Aorta (tissue), 5 donors: ENCODE measurements at places on chromosomes 13 and 19. TPM values are rescaled to one million over a fixed set of nuclear protein-coding genes. Genes with fewer than 3 reads are reported as not detected.

The APC2 gene
- 0.42 TPM for total RNA-seq

The ZNF888 gene
- 4.2 TPM for total RNA-seq

The ZNF284 gene
- total RNA-seq, result 3.7 TPM

DNA sequence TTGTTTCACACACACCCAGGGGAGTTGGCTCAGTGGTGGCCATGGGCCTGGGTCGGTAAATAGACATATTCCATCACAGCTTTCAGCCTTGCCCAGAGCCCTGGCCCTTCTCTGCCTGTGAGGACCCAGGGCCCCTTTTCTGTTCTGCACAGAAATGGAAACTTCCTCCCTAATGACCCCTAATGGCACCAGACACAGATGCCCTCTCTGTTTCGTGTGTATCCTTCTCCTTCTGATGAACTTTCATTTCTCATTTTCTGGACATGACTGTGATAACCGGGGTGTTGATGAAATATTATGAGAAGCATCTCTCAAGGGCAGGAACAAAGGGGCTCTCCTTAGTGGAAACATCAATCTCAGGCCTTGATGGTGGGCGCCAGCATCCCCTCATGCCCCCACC, 12.8 kb downstream of the LILRA1 start:
- no peaks in the 10 kb centered on the region for H3K27me3 ChIP-seq
- H3K27ac ChIP-seq, result no peak overlapping the region
- DNase-seq, result no peak
- H3K4me1 ChIP-seq, result no peaks in the 10 kb centered on the region
- no peak overlapping the region for H3K4me3 ChIP-seq
- no peaks in the 10 kb centered on the region for H3K36me3 ChIP-seq

DNA sequence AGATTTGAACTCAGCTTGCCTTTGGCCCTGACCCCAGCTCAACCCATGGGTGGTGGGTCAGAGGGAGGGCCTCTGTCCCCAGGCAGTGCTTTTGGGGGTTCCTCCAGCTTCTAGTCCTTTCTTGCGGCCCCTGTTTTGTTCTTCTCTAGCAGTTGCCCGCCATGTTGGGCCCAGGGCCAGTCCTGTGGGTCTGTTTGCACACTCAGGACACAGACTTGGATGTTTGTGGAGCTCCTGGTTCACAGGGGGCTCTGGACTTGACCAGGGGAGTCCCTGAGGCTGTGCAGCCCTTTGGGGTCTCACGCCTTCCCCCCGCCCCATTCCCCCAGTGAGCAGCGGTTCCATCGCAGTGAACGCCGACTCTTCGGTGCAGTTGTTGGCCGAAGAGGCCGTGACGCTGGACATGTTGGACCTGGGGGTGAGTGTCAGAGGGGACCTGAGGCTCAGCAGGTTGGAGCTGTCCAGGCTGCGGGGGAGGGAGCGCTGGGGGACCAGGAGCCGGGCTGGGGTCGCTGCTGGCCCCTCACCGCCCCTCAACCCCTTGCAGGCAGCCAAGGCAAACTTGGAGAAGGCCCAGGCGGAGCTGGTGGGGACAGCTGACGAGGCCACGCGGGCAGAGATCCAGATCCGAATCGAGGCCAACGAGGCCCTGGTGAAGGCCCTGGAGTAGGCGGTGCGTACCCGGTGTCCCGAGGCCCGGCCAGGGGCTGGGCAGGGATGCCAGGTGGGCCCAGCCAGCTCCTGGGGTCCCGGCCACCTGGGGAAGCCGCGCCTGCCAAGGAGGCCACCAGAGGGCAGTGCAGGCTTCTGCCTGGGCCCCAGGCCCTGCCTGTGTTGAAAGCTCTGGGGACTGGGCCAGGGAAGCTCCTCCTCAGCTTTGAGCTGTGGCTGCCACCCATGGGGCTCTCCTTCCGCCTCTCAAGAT, 2.5 kb downstream of the ATP5F1D start:
- H3K27me3 ChIP-seq, result no peaks in the 10 kb centered on the region
- H3K36me3 ChIP-seq, result no peaks in the 10 kb centered on the region
- DNase-seq, result peak; percentile 95
- H3K4me3 ChIP-seq, result no peak overlapping the region
- H3K27ac ChIP-seq, result peak overlapping the region; percentile 81

DNA sequence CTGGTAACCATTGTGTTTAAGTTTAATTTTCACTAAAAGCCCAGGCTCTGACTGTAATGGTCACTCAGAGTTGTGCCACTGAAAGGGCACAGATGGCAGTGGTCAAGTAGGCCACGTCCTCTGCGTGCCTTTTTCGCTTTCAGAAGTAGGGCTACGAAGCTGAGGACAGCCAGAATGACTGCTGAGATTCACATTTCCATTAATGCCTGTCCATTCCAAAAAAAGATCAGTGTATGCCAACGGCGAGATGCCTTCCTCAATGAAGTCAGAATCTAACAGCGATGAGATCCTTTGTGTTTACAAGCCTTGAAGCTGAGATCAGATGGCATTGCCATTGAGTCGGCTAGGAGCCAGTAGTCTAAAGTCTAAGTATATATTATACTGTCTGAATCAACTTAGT, 311.3 kb downstream of the FGF14 start:
- H3K36me3 ChIP-seq, result no peaks in the 10 kb centered on the region
- no peak overlapping the region for H3K27ac ChIP-seq
- H3K4me1 ChIP-seq, result no peaks in the 10 kb centered on the region
- no peak for DNase-seq
- H3K27me3 ChIP-seq, result no peaks in the 10 kb centered on the region
- no peak overlapping the region for H3K4me3 ChIP-seq

GRCh38 chr19:38294090-38294489, 10.0 kb upstream of the C19orf33 start:
- H3K27me3 ChIP-seq, result no peaks in the 10 kb centered on the region
- no peak overlapping the region for H3K27ac ChIP-seq
- no peak for DNase-seq
- H3K4me1 ChIP-seq, result no peaks in the 10 kb centered on the region

DNA sequence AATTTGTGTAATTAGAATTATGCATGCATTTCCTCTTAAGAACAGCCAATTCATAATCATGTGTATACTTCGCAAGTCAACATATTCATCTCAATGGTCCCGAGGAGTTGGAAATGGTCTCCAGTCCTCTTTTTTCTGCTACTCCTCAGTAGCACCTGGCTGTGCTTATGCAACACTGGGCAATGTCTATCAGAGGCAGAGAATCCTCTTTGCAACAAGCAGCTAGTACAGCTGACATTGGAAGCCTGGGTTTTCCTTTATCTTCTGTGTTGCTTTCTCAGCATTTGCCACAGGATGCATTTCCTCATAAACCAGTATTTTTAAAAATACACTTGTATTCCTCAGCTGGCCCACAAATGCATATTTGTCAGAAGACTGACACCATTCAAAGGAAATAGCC, 405.3 kb upstream of the GPC6 start:
- H3K4me1 ChIP-seq, result no peaks in the 10 kb centered on the region
- H3K27me3 ChIP-seq, result no peaks in the 10 kb centered on the region
- H3K4me3 ChIP-seq, result no peak overlapping the region
- no peaks in the 10 kb centered on the region for H3K36me3 ChIP-seq
- no peak for DNase-seq
